ENCODE measurements at places on chromosomes 7 and 10.

- no peak for DNase-seq
Measured at GRCh38 chr10:88616250-88616977, 29.9 kb downstream of the LIPJ start.

DNA sequence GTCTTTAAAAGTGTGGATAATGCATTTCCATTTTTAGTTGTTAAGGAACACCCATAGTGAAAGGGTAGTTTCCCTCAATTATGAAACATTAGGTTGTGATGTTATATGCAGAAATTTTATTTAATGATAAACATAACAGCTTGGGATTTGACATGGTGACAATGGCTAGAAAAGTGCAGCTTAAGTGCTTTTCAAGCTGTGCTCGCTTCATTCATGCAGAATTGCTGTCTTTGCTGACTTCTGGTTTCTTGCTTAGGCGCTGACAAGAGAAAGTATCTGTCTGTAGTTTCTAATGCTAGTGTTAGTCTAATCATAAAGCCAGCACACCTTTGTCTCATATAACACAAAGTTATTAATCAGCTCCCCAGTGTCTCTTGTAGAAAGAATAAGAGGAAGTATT is 170.0 kb downstream of the ARL5B start:
- no peak for DNase-seq

DNA sequence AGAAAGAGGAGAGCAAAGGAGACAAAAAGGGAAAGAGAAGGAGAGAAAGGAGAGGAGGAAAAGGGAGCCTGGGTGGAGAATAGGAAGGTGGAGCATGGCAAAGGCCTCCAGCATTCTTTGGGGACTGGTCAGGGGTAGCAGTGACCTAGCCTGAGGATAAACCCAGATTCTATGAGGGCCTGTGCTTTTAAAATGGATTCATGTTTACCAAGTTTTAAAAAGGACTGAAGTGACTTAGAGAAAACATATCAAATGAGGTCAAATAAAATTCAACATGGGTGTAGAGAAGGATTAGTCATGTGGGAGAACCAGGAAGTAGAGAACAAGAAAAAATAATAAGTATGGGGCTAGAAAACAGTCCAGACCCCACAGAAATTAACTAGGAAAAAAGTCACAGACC is 20.7 kb downstream of the CREB3L2 start:
- no peak for DNase-seq

GRCh38 chr7:90858546-90858945 is 262.4 kb downstream of the CDK14 start:
- DNase-seq, result no peak

- DNase-seq, result no peak
Measured at GRCh38 chr7:142896151-142896550, 10.6 kb upstream of the TRPV6 start.

DNA sequence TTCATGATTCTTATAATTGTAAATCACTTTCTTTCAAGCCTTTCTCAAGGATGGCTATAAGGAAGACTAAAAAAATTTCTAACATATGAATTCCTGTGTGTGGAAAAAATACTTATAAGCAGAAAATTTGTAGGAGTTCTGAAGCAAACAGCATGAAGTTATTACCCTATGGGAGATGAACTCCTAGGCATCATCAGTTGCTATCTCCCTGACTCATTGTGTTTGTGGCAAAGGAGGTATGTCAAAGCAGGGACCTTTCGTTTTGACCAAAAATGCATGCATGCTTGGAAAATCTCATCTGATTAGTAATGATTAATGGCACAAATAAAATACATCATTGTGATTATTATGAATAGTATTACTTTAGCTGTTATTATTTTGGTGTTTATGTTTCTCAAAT is 59.4 kb downstream of the CALCR start:
- no peak for DNase-seq

DNA sequence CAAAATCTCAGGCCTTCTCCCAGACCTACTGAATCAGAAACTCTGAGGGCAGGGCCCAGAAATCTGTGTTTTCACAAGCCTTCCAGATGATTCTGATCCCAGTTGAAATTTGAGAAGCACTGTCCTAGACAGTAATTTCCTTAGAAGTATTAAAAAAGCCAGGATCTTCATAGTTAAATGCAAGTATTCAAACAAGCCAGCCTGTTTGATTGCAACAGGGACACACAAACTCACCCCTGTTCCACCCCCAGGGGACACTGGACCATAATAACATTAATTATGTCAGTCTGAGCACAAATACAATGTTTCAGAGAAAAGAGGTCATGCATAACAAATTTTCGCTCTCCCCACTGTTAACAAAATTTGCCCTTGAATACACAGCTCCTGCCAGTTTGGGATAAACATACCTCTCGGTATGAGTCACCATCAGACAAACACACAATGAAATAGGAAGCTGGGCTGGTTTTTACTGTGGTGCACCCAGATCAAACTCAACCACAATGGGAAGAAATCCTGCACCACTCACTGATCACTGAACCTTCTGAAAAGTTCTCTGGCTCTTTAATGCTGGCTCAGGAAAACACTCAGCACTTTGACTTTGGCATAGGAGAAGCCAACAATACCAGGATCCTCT is 34.3 kb downstream of the ABLIM1 start:
- DNase-seq, result no peak

GRCh38 chr7:130096243-130096827 is 26.0 kb downstream of the KLHDC10 start:
- DNase-seq, result no peak

DNA sequence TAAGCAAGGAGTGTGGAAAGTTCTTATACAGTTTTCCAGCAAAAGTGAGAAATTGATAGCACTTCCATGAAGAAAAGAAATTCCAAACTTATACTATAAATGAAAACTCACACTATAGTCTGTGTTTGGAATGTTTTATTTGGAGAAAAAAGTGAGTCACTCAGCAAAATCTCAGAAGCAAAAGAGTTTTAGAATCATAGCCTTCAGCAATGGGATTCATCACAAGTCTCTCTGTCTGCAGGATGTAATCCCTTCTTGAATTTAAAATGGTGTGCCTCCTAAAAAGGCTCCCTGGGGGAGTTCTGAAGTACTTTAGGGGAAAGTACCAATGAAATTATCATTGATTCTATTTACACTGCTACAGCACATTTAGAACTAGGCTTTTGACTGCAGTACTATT is 756.4 kb downstream of the XPNPEP1 start:
- DNase-seq, result no peak

- DNase-seq, result no peak
Measured at GRCh38 chr7:133977409-133978274, 149.5 kb upstream of the LRGUK start.

DNA sequence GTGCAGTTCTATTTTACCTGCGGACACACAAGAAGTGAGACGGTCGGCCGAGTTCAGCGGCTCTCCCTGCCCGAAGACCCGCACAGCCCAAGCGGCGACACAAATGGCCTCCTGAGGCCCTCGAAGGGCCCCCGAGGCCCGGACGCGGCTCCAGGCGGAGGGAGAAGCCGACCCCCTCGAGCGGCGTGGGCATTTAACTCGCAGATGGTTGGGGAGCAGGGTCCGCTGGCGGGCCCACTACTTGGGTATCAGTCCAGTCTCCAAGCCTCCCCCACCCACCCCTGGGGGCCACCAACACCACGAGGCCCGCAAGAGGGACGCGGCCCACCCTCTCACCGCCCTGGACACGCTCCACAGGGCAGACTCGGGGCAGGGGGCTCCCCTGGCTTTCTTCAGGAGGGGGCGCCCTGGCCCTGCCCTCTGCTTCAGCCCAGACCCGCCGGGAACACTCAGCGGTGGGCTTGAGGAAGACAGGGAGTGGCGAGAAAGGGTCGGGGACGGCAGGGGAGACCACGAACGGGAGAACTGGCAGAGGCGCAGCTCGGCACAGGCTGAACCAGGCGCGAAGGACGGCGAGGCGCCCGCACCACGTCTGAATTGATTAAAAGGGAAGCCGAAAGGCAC is 1.7 kb downstream of the IGF2BP3 start:
- DNase-seq, result no peak

DNA sequence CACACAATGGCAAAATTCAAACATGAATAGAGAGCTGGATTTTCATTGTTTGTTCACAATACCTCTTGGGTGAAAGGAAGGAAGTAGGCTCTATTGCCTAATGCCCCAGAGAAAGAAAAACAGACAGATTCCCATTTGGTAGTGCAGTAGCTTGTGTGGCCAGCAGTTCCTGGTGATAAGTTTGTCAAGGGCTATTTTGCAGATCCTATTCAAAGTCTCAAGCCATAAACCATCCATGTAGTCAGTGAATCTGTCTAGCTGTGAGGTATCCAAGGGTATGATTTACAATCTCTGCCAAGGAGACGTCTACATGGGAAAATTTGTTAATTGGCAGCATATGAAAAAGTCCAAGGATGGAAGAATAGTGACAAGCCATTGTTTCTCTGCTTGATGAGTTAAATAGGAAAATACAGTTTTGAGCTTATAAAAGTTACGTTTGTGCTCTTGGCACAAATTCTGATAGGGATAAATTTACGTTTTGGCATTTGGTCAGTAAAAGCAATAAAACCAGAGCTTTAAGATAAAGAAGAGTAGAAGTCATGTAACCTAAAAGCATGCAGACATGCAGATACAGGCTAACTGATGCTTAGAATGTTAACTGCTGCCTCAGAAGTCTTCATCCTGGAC is 269.1 kb downstream of the GATA3 start:
- DNase-seq, result no peak

- no peak for DNase-seq
Measured at GRCh38 chr10:35523670-35524225, 81.4 kb upstream of the GJD4 start.

GRCh38 chr7:102077081-102077480 is 209.6 kb upstream of the SH2B2 start:
- no peak for DNase-seq

- DNase-seq, result no peak
Measured at GRCh38 chr7:30253796-30254165, 30.6 kb upstream of the ZNRF2 start.

DNA sequence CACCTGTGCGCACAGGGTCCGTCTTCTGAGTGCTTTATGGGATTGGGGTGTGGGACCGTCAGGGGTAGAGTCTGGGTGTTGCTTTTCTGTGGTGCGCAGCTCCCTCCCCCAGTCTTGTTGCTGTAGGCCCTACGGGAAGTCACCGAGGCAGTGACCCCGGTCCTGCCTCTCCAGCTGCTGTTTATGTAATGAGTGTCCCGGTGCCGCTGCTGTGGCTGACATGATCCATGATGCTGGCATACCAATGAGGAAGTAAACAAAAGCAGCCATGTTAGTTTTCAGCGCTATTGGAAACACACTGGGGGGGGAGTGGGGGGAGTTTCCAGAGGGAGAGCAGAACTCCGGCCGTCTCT is 1.1 kb downstream of the TRIM8 start:
- DNase-seq, result no peak

- no peak for DNase-seq
Measured at GRCh38 chr10:43352951-43353350, 18.5 kb upstream of the FXYD4 start.

- DNase-seq, result no peak
Measured at GRCh38 chr10:62511238-62511637, 137.1 kb downstream of the ZNF365 start.

DNA sequence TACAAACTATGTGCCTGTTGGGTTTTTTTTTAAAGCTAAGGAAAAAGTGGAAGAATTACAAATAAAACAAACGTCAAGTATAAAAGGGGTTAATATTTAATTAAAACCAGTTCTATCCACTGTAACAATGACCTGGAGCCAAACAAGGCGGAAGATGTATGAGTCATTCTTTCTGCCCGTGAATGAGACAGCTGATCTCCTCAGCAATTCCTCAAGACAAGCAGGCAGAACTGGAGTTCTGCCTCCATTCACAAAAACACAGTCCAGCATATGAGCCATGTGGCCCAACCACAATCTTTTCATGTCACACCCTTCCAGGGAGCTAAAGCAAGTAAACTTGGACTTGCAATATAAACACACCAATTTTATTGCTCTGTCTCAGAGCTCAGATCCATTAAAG is 8.4 kb downstream of the ETV1 start:
- no peak for DNase-seq

GRCh38 chr7:33233659-33234058 is 104.3 kb downstream of the BBS9 start:
- DNase-seq, result no peak

DNA sequence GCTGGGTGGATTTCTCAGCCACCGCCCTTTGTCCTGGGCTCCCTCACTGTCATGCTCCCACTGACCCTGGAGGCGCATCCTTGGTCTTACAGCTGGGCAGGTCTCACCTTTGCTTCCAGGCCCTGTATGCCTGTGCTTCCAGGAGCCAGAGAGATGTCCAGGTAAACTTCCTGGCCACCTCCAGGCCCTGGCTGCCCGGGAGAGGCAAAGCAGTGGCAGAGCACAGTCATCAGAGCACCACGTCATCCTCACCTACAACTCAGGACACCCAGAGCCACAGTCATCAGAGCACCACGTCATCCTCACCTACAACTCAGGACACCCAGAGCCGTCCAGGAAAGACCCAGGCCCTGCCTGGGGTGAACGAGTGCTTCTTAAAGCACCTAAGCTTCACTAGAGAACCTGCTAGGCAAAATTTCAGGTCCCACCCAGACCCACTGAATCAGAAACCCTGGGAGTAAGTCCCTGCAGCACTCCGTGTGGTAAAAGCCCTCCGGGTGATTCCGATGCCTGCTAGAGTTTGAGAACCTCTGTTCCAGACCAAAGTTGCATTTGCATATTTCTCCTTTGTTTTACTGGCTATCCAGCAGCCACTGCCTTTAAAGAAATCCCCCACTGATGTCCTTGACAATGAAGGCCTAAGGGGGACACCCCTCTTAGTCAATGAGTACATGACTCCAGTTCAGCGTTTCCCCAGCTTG is 62.3 kb downstream of the DLG5 start:
- no peak for DNase-seq

DNA sequence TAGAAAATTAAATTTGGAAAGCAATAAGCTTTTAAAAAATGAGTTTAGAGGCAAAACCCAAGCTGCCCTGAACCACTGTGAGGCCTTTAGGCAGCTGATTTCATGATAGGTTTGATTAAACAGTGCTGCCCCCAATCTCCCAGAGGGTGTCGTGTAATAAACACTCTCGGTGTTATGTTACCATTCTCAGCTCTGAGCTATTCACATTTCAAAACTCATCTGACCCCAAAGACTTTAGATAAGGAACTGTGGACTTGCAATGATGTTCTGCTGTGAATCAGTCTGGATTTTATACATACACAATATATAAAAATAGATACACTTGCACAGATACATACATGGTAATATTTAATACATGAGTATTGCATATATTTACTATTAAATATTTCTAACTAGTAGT is 120.4 kb downstream of the MALRD1 start:
- DNase-seq, result no peak

GRCh38 chr7:144545330-144545729 is 141.8 kb upstream of the NOBOX start:
- no peak for DNase-seq
